ENCODE measurements at places on chromosomes 11 and 22.

DNA sequence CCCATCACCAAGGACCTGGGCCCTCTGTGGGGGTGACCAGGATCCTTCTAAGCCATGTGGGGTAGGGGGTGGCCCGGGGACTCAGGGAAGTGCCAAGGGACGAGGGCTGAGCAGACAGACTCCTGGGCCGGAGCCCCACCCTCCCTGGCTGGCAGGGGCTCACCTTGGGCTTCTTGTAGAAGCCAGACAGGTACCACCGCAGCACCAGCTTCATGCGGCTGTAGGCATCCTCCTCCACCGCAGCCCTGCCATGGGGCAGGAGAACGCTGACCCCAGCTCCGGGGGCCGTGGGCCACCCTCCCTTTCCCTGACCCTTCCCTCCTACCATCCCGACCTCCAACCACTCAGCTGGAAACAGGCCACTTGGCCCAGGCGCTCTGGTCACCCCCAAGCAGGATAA is 45.9 kb upstream of the CARS1 start:
- DNase-seq = no peak

- DNase-seq = no peak
These were observed 43.5 kb upstream of the TP53I11 start for GRCh38 chr11:44993971-44994704.

DNA sequence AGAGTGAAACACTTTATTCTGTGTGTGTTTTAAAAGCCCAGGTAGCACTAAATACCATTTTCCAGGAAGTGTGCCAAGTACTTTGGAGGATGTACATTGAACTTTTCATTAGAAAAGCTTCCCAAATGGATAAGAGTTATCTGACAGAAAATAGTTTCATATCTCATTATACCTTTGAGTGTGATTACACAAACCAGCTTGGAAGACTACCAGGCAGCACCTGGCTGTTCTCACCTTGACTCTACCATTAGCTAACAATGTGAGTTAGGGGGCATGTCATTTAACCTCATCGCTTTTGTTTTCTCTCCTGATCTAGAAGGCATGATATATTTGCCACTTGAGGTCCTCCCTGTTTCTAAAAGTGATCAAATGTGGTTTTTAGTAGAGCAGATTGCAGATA is 50.2 kb downstream of the GRM5 start:
- DNase-seq = no peak

- no peak for DNase-seq
These were observed 23.6 kb downstream of the ADM start for GRCh38 chr11:10328314-10329098.

DNA sequence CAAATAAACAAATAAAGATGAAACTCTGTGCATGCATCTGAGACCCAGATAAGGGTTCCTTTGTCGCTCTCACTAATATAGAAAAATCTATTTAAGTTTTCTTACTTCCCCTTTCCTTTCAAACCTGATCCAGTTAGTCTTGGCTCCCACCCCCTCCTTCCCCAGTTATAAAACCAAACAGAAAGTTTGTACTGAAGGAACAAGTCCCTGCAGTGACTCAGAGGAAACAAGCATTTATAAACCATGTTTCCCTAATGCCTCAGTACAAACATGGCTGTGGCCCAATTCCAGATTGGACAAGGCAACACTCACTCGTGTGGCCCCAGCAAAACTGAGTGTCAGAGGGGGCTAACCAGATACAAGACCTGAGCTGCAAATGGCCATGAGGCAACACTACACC is 65.5 kb upstream of the ARHGAP20 start:
- DNase-seq = no peak

GRCh38 chr11:21636561-21636960 is 556.3 kb upstream of the ANO5 start:
- no peak for DNase-seq

DNA sequence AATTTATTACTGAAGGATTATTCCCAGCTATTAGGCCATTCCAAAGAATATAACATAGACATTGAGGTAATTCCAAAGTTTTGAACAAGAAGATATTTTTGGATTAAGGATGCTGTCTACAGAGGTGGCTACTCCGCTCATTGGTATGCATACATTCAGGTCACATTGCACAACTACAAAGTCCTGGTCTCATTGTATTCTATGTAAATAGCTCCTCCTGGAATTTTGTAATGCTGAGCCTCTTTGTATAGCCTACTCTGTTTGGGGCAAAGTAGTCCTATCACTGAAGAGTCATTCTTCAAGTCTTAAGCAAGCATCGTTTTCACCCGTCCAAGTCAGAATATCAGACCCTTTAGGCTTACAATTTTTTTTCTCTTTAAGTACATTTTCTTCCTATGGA is 142.4 kb downstream of the KIF18A start:
- no peak for DNase-seq

- no peak for DNase-seq
These were observed 44.4 kb upstream of the WNT11 start for GRCh38 chr11:76250520-76251225.

DNA sequence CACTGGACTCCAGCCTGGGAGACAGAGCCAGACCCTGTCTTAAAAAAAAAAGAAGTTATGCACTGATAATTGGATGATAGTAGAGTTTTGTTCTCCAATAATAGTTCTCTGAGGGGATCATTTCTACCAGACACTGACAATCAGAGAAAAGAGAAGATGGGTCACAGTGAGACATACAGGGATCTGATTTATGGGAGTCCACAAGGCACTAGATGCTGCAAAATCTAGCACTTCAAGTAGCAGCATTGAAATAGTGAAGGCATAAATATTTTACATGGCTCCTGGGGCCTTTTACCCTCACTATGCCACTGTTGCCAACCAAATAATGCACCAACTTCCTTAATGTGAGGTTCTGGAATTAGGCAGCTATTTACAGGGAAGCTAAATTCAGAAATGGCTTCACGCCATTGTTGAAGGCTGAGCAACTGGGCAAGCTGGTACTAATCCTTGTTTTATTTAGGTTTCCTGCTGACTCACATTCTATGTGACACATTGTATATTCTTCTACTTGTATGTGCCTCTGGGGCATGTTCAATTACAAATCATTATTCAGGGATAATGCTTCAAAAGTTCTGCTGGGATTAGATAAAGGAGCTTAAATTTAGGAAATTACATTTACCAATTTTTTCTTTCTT is 38.2 kb upstream of the ABTB2 start:
- no peak for DNase-seq

DNA sequence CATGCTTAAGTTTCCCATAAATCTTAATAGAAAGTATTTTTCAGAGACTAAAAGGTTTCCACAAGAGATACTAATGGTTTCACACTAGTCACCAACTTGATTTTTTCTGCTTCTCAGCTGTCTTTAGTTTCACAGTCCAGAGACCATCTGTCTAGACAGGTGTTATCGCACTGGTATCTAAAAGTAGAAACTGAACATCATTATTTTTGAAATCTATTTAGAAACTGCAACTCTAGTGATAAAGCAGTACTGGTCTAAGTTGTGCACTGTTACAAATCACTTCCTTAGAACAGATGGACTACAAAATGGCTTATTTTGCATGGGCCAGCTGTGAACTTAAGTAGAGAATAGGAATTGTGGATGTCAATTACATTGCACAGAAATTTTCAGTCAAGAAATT is 78.0 kb downstream of the CNTN5 start:
- DNase-seq = no peak

DNA sequence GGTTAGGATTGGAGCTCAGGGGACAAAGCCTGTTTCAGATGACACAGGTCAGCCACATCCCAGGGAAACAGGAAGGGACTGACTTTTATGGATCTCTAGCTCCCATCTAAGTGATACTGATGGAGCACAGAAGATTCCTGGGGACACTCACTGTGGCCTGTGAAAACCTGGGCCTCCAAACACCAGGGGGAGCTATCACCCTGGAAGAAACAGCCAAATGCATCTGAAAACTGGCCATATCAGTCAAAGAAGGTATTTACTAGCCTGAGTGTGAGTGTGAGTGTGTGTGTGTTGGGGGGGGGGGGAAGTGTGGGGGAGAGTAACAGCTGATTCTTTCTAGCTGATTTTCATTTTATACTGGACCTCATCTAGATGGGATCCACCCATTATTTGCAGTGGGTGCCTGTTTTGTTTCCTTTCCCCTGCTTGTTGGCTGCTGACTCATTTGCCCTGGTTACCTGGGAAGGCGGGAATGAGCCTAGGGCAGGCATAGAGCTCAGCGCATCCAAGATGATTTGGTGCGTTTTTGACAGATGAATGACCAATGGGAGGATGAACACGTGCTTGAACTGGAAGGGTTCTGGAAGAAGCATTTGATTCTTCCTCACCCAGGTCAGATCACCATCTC is 284.0 kb downstream of the KIRREL3 start:
- no peak for DNase-seq

DNA sequence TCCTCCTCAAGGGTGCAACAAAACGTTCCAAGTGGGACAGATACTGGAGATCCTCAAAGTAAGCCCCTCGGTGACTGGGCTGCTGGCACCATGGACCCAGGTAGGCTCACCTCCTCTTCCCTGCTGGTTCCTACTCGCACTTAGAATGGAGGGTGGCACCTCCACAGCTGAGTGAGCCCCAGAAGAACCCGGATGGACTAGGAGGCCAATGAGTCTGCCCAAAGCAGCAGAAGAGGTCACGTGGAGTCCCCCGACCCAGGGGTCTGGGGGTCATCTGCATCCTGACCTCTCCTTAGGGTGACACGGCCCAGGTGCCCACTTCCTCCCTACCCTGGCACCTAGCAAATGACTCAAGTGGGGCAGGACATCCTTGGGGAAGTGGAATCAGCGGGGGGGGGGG is 4.4 kb downstream of the APOL1 start:
- no peak for DNase-seq

DNA sequence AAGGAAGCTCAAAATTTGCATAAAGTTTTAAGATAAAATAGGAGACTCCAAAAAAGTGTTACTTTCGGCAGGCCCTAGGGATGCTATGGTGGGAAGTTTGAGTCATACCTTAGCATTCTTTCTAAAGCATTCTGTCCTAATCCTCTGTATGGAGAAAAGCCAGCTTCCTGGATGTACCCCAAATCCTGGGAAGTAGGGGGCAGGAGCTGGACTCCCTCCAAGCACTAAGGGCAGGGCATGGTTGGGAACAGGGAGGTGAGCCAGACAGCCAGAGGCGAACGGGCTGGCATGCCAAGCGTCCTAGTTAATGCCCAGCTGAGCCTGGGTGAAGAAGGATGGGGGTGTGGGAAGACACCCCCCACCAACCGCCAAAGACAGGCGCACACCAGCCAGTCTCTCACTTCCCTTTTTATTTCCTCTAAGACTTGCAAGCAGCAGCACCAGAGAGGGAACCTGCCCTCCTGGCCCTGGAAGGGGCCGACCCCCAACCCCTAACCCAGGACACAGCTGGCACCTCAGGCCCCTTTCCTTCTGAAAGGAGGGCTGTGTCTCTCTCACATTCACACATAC is 23.9 kb downstream of the RTN4RL2 start:
- DNase-seq = no peak

DNA sequence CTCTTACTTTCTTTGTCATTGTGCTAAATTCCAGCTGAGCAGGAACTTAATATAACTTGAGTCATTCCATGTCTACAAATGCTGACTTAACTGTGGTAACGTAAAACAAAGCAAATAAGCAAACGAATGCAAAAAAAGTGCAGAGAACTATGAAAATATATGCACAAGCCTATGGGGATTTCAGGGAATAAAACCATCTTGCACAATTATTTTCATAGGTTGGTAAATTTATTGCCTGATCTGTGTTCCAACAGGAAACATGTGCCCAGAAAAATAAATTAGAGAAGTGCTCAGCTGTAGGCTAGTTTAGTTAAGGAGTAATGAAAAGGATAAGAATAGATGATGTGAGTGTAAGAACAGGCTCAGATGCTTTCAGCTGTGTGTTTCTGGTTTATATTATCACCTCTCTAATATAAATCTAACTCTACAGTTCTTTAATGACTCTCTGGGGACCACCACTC is 1169.3 kb downstream of the LRRC4C start:
- DNase-seq = no peak

DNA sequence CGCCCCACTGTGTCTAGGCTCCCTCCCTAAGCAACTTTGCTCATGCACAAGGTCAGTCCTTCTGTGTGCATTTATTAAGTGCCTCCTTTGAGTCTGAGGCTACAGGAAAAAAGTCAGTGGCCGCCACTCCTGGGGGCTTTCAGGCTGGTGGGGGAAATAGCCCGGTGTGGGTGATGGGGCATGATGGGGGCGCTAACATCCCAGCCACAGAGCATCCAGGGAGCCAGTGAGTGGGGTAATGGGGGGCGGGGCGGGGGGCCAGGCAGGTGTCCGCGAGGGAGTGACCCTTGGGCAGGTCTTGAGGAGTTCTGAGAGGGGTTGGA is 9.9 kb upstream of the EHD1 start:
- DNase-seq = no peak

GRCh38 chr22:49849161-49850020 is 4.3 kb upstream of the ZBED4 start:
- no peak for DNase-seq

GRCh38 chr11:65476632-65477148 is 22.2 kb upstream of the MALAT1 start:
- DNase-seq = no peak

GRCh38 chr11:113907681-113908080 is 3.1 kb downstream of the HTR3B start:
- DNase-seq = no peak

GRCh38 chr11:37533087-37533486 is 935.1 kb upstream of the RAG2 start:
- no peak for DNase-seq

GRCh38 chr11:128318856-128319474 is 268.4 kb downstream of the ETS1 start:
- no peak for DNase-seq

- no peak for DNase-seq
These were observed 30.3 kb downstream of the NF2 start for GRCh38 chr22:29633514-29634312.

DNA sequence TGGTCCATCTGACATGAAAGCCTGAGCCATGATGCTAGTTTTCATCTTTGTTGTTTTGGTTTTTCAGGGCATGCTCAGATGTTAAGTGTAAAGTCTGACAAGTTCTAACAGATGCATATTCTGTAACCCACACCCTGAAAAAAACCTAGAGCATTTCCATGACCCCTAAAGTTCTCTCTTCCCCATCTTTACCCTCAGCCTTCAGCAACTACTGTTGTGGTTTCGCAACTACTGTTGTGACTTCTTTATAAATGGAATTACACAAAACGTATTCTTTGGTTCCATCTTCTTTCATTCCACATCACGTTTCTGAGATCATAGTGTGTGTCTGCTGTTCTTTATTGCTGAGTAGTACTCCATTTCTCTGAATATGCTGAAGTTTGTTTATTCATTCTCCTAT is 65.1 kb upstream of the LDLRAD3 start:
- DNase-seq = no peak
